ENCODE measurements at places on chromosomes 5 and 9.

DNA sequence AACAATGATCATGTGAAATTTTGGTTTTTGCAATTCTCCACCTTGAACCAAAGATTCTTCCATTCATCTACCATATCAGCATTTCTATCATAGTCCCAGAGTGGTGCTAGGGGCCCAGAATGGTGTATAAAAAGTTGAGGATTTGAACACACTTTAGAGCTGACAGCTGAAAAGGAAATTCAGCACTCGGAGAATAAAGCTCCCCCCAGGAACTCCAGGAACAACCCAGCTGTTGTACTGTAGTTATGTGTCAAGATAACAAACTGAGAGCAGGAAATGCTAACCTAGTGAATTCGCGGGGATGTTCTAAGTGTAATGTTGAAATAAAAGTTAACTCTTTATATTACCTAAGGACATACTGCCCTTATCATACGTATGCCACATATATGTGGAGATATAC, 216.7 kb downstream of the NFIB start:
- no peak for DNase-seq
- no peaks in the 10 kb centered on the region for H3K36me3 ChIP-seq
- no peak overlapping the region for H3K27ac ChIP-seq
- H3K4me3 ChIP-seq, result no peak overlapping the region
- H3K4me1 ChIP-seq, result no peaks in the 10 kb centered on the region

DNA sequence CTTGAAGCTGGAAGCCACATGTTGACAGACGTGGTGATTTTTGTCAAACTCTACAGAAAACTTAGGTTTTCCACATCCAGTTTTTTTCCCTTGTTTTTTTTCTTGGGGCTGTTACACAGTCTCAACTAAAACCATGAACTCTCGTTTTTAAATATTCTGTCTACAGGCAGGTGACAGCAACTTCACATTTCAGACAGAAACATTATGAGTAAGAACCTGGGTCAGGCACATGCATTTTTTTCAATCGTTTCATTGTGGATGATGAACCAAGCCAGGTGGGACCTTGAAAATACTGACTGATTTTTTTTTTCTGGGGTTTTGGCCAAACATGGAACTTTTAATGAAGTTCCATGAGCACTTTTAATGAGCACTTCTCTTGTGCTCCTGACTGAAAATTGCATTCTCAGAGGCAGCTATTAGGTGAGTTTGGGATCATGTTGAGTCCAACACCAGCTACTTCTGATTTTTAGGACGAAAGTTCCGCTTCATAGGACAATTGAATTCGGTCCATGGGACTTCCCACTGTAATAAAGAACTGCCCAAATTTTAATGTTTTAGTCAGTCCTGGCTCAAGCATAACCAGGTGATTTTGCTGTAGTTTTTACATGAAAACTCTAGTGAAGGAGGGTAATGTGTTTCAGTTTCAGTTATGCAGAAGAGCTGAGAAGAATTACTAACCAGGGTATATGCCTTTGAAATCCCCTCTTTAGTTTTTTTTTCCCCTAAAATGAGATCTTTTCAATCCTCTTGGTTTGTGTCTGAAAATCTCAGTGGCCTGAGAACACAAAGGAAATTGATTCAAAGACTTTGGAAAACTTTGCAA, 93.2 kb upstream of the ADAMTS16 start:
- DNase-seq, result no peak
- no peak overlapping the region for H3K27ac ChIP-seq
- H3K27me3 ChIP-seq, result no peaks in the 10 kb centered on the region
- no peak overlapping the region for H3K4me3 ChIP-seq

- no peak for DNase-seq
- no peak overlapping the region for H3K4me3 ChIP-seq
- H3K4me1 ChIP-seq, result no peaks in the 10 kb centered on the region
- no peaks in the 10 kb centered on the region for H3K27me3 ChIP-seq
- no peak overlapping the region for H3K27ac ChIP-seq
Measured at GRCh38 chr5:123949807-123950340, 437.9 kb downstream of the CSNK1G3 start.

GRCh38 chr5:53194086-53194485, 84.5 kb upstream of the MOCS2 start:
- H3K27ac ChIP-seq, result no peak overlapping the region
- H3K4me3 ChIP-seq, result no peak overlapping the region
- no peaks in the 10 kb centered on the region for H3K27me3 ChIP-seq

GRCh38 chr9:3261484-3261883, 264.3 kb downstream of the RFX3 start:
- no peak overlapping the region for H3K27ac ChIP-seq
- no peak for DNase-seq
- peaks cover 14% of the 10 kb centered on the region for H3K36me3 ChIP-seq
- no peak overlapping the region for H3K4me3 ChIP-seq
- no peaks in the 10 kb centered on the region for H3K4me1 ChIP-seq

DNA sequence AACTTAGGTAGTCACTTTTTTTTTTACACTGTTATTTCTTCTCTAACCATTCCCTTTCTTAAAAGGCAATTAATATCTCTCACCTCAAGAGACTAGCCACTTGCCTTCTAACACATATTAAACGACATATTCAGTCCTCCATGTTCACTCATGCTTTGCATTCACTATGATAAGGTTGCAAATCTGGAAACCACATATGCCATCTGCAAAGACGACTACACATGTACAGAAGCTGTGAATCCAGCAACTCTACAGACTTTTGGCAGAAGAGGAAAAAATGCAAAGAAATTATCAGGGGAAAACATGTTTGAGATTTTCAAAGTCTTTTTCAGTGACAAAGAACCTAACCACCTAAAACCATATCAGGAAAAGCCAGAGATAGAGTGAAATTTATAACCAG, 112.1 kb downstream of the EPB41L4A start:
- H3K27me3 ChIP-seq, result no peaks in the 10 kb centered on the region
- DNase-seq, result no peak
- H3K27ac ChIP-seq, result no peak overlapping the region
- no peak overlapping the region for H3K4me3 ChIP-seq
- no peaks in the 10 kb centered on the region for H3K36me3 ChIP-seq

GRCh38 chr5:180207593-180207992, 1.4 kb downstream of the RASGEF1C start:
- H3K36me3 ChIP-seq, result no peaks in the 10 kb centered on the region
- peaks cover 25% of the 10 kb centered on the region for H3K27me3 ChIP-seq
- H3K4me3 ChIP-seq, result no peak overlapping the region
- DNase-seq, result no peak
- peaks cover 5% of the 10 kb centered on the region for H3K4me1 ChIP-seq
- H3K27ac ChIP-seq, result no peak overlapping the region

Data from thymus (tissue), 14 donors.